ENCODE measurements at places on chromosomes 7 and 10.

- no peak for DNase-seq
Measured at GRCh38 chr7:159143780-159144757, 598 bp downstream of the VIPR2 start.

DNA sequence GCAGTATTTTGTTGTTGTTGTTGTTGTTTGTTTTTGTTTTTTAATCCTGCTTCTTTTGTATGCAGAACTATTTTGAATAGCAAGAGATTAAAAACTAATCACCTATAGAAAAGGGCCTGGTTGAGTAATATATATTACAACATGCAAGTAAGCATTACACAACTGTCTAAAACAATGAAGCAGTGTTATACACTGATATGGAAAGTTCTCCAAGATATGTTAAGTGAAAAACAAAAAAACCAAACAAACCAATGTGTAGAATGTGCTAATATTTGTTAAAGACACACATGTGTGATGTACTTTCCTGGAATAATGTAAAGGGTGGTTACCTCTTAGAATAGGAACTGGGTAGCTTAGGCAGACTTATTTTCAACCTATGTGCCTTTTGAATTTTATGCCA is 117.4 kb downstream of the ZNF365 start:
- no peak for DNase-seq

DNA sequence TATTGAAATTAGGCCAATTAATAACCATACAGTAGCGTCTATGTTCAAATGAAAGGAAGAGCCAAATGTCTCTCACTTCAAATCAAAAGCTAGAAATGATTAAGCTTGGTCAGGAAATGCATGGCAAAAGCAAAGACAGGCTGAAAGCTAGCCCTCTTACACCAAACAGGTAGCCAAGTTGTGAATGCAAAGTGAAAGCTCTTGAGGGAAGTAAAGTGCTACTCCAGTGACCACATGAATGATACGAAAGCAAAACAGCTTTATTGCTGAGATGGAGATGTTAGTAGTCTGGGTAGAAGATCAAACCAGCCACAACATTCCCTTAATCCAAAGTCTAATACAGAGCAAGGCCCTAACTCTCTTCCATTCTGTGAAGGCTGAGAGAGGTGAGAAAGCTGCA is 123.8 kb downstream of the TEX36 start:
- DNase-seq: no peak

DNA sequence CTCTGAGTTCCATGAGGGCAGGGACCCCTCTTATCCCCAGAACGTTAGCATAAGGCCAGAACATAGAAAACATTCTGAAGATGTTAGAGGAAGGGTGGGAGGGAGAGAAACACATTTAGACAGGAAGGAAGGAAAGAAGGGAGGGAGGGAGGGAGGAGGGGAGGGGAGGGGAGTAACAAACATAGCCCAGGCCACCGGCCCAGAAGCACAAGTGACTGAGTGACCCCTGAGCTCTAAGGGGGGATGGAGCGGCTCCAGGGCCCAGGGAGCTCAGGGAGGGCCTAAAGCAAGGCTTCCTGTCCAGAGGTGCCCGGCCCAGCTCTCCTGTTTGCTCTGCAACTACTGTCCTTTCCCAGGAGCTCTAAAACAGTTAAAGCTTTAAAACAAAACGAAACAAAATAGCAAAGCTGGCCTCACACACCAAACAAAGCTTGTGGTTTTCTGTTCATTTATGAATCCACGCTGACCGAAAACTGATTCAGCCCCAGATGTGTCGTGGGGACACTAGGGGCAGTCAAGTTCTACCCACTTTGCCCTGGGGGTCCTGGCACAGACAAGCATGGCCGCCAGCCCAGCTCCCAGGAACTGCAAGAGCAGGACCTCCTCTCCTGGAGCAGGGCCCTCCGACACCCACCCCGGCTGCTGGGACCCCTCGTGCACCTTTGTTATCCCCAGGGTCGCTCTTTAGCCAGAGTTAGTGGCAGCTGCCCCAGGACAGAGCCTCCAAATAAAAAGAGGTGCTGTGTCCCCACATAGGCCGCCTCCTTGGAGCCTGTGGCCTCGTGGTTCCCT is 496.2 kb upstream of the FOXK1 start:
- DNase-seq: no peak

GRCh38 chr10:118253397-118253796 is 88.7 kb downstream of the FAM204A start:
- no peak for DNase-seq

DNA sequence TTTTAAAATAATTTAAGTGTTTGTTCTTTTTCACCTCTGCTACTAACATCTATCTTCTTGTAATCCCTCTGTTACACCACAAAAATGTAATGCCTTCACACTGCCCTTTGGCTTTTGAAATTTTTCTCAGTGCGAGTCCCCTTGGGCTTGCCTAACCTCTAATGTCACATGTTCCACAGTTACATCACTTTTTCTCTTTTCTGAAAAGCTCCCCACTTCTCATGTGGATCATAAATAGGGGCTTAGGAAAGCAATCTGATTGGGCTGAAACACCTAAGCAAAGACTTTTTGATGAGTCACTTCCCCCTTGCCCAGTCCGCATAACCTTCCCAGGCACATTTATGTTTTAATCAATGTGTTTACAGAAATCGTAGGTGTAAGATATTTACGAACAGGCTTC is 288.2 kb downstream of the IPMK start:
- DNase-seq: no peak

DNA sequence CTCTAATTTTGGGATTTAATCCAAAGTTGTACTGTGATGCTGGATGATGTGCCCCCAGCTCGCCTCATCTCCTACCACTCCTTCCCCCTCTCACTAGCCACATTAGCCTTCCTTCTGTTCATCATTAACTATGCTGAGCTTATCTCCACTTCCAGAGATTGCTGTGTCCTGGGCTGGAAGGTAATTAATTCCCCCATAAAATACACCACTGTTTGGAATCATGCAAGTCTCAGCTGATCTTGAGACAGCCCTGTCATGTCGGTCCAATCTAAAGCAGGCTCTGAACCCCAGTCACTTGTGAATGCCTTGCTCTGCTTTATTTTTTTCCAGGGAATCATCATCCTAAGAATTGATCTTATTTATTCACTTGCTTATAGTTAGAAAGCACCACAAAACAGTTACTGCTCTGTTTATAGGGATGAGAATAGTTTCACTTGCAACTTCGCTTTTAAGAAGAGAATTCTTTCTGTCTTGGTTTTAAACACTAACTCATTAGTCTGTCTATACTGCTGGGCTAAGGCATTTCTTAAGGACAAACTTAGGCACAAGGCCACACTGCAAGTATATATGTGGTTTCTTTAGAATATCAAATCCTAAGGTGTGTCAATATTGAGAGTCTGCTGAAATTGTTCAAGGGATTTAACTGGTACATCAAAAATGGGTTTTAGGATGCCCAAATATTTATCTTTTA is 341.1 kb upstream of the SEMA3A start:
- no peak for DNase-seq

DNA sequence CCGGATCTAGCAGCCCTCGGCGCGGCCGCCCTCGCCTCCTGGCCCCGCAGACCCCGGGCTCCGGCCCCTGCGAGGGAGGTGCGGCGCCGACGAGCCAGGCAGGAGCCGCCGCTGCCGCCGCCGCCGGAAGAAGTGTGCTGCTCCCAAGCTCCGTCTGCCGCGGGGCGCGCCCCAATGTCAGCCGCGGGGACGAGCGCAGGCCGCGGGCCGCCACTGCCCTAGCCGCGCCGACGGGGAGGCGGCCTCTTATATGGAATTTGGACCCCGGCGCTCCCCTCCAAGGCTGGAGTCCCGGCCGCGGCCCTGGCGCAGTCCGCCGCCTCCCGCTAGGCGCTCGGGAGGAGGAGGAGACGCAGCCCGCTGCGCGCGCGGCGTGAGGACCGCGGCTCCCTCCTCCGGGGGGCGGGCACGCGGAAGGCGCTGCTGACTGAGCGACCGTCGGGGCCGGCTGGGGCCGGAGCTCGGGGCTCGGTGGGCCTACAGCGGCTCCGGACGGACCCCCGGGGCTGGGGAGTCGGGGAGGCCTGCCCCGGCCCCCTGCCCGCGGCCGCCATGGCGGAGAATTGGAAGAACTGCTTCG is at the start of gene TRIM8:
Gene TRIM8, plus strand, starts transcription at position 414 of the 580 bp plus-strand sequence. Its CDS starts 139 bp downstream, at position 553.
- peak; percentile 43 for DNase-seq

DNA sequence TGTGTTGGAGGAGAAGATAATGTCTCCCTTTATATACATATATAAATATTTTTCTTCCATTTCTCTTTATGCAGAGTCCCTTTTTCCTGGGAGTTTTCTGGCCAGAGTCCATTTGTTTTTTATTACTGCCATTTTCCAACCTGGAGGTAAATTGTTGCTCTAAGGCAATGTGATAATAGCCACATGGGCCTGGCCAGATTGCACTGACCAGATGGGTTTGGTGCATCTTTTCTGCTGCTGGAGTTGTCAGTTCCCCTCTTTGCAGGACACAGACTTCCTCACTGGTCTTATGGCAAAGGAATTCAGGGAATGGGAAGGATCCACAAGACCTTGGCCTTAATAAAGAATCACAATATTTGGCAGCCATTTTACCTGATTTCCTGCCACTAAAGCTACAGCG is 254.9 kb downstream of the SORCS3 start:
- no peak for DNase-seq

GRCh38 chr7:135414850-135415439 is 95.0 kb downstream of the CNOT4 start:
- DNase-seq: peak; percentile 47

- DNase-seq: no peak
Measured at GRCh38 chr10:34959786-34960185, 130.4 kb downstream of the CUL2 start.

DNA sequence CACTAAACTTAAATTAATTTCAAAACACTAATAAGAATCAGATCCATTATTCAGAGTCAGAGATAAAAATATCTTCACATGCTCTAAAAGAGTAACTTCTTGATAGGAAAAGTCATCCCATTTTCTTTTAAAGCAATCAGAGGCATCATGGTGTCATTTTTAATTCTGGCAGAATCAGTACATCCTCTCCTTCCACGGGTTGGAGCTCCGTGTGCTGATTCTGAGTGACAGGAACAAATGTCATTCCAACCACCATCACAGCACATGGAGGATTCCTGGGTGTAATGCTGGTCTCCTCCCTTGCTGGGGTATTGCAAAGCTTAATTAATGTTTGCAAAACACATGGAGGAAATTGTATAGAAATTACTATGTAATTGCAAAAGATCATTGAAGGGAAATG is 114.5 kb upstream of the IMMP2L start:
- no peak for DNase-seq

GRCh38 chr10:130459011-130459410 is 322.8 kb downstream of the GLRX3 start:
- DNase-seq: no peak

GRCh38 chr10:30775779-30776591 is 146.4 kb upstream of the LYZL2 start:
- DNase-seq: peak; percentile 40

DNA sequence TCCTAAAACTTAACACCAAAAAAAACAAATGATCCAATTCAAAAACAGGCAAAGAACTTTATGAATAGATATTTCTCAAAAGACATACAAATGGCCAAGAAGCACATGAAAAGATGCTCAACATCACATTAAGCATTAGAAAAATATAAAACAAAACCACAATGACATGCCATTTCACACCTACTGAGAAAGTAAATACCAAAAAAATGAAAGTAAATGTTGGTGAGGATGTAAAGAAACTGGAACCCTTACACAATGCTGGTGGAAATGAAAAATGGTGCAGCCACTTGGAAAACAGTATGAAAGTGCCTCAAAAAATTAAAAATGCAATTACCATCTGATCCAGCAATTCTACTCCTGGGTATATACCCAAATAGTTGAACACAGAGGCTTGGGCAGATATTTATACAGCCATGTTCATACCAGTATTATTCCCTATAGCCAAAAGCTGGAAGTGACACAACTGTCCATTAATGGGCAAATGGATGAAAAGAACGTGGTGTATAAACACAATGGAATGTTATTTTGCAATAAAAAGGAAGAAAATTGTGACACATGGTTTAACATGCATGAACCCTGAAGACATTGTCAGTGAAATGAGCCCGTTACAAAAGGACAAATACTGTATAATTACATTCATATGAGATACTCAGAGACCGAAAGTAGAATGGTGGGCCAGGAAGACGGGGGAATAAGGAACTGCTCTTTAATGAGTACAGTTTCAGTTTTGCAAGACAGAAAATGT is 89.0 kb downstream of the JMJD1C start:
- no peak for DNase-seq

- no peak for DNase-seq
Measured at GRCh38 chr10:36019749-36020148, 377.7 kb upstream of the FZD8 start.

DNA sequence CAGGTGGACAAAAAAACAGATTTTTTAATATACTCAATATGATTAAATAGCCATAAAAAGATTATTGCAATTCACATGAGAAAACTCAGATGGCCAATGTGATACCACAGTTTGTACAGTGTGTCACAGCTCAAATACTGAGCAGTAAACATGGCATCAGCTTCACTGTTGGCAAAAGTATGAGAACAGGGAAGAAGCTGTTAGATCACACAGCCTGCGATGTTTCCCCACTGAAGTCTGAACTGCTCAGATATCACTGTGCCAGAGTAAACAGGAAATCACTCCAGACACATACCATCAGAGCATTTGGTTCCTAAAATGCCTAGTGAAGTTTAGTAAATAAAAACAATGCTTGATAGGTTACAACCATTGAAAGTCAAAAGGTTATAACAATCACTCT is 347.8 kb downstream of the ETV1 start:
- peak; percentile 15 for DNase-seq

DNA sequence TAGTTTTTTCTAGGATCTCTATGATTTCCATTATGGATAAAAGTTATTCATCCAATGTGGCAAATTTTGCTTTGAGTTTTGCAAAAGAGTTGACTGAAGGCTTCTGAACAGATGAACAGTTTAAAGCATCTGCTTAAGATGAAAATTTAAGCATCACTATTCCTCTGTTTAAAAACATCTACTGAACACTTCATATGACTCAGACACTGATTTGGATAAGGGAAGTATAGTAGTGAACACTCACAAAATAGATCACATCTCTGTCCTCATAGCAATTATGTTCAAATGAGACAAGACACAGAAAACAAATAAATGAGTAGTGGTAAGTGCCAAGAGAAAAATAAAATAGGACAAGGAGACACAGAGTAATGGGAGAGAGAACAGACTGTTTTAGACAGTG is 157.3 kb downstream of the MBL2 start:
- DNase-seq: no peak

- DNase-seq: no peak
Measured at GRCh38 chr10:3471472-3471871, 298.9 kb upstream of the PITRM1 start.

GRCh38 chr10:133224756-133225372 is 5.2 kb upstream of the UTF1 start:
- no peak for DNase-seq

DNA sequence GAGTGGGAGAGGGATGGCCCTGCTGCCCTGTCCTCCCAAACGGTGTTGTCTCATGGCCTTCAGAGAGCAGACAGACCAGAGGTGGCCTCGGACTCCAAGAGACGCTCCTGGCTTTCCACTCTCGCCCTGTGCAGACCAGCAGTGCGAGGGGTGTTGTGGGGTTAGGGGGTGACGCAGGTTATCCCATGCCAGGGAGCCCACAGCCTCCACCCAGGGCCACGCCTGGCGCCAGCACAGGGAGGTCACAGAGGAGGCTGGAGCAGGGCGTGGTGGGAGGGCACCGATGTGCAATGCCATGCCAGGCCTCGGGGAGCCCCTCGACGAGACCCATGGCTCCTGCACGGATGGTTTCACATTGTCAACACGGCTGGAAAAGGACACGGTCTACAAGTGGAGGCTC is 52.1 kb downstream of the INPP5A start:
- DNase-seq: no peak

- no peak for DNase-seq
Measured at GRCh38 chr10:116669080-116669479, 48.3 kb downstream of the PNLIPRP2 start.

GRCh38 chr7:155834486-155835048 is 22.3 kb upstream of the SHH start:
- no peak for DNase-seq

- no peak for DNase-seq
Measured at GRCh38 chr7:52758356-52758755, 277.1 kb upstream of the POM121L12 start.

Measured in SW 1271 (cell line).